ENCODE measurements at places on chromosomes 13 and 19.

GRCh38 chr13:48582084-48582483 lies 49.2 kb upstream of the RCBTB2 start:
- no peak for DNase-seq

DNA sequence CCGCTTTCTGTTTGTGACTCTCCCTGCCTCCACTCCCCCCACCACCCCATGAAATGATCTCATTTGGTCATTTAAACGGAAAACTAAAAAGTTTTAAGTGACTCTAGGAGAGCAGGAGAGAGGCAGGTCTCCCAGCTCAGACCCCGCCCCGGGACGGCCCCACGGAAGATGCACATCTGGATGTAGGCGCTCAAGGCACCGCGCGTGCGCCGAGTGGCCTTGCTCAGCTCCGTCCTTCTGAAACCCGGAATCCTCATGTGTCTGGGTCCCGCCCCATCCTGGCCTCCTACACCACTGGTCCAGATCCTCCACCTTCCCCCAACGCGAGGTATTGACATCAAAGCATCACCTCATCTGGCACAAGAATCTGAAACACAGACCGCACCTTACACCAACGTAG lies 15.7 kb upstream of the IGFL1 start:
- DNase-seq: no peak

DNA sequence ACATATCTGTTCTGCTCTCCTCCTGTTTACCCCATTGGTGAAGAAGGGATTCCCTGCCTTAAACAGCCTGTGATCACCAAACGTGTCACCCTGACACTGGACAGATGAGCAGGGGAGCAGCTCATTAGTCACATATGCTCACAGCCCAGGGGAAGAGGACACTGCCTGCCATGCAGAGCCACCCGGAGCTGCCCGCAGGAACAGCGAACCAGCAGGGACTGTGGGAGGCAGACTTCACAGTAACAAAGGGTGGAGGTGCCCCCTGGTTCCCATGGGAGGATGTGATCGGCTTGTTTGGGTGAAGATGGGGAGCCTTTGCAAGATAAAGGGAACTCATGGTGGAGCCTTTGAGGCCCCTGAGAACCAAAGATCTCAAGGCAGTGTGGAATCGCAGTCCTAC lies 88.6 kb upstream of the FARP1 start:
- no peak for DNase-seq

DNA sequence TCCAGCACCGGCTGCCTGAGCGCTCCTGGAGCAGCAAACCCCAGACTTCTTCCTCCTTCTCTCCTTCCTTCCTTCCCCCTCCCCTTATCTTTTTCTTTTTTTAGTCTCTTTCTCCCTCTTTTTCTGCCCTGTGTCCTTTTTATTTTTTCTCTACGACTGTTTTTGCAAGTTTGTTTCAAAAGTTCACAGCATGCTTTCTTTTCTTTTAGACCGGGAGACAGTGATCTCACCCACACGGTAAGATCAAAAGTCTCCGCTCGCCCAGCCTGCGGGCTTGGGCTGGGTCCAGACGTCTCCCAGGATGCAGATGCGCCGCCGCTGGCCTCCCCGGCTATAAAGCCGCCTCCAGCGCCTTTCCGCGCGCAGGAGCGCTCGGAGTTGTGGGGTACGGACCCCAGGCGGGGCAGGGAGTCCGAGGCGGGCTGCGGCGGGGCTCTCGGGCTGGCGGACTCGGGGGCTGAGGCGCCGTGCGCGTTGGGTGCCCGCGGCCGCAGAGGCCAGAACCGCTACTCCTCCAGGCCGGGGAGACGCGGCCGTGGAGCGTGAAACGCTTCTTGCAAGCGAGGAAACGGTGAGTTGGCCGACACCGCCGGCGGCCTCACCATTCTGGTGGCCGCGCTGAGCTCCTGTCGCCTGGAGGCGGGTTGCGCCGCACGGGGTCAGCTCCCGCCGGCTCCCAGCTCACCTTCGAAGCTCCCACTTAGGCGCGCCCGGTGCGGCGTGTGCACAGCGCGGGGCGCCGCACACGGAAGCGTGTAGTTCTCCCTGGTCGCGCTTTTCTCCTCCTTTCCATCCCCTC lies 2.0 kb upstream of the TSHZ3 start:
- DNase-seq: no peak

DNA sequence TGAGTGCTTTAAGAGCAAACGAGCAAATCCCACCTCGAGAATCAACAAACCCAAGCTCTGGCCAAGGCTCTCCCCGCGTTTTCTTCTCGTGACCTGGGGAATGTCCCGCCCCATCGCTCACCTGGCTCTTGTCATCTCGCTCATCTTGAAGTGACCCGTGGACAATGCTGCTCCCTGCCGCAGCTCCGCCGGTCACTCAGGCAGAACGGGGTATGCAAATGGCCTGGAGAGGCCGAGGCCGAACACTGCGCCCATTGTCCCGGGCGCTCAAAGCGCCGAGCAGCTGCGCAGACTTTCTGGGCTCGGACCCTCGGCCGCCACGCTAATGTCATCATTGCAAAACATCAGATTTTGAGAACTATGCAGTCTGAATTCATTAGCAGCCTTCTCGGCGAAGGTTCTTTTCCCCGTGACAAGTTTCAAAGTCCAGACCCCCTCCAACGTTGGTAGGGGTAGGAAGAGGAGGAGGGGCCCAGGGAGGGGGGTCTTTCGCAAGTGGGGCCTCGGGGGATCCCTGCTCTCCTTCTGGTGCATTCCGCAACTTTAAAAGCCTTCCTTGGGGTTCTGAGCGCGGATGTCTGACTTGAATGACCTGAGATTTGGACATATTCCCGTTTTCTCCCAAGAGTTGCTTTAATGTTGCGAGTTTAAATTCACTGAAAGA lies 39.7 kb downstream of the SOX1 start:
- DNase-seq: peak; percentile 76

DNA sequence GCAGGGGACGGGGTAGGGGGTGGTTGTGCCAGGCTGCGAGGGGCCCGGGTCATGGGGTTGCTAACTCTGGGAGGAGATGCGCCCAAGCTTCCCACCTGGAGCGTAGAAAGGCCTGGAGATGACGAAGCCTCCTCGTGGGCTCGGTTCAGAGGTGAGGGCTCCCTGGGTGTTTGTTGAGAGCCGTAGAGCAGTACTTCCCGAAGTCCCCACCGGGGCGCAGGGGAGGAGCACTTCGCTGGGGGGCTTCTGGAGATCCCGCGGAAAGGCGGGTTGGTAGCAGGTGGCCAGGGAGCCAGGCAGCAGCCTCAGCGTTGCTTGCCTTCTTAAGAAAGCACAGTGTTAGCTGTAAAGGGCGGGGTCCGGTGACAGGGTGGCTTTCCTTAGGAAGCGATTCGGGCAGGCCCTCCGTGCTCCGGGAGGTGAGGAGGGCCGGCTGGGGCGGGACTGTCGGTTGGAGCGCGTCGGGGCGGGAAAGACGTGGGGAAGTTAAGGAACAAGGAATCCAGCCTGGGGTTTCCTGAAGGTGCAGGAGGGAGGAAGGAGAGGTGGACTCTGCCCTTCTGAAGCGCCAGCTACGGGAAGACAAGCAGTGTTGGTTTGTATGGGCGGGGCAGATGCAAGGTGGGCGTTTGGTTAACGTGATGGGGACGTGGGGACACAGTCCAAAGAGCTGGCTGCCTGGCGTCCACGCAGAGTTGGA lies 3.3 kb downstream of the VSTM2B start:
- no peak for DNase-seq

GRCh38 chr19:43562698-43563241 lies 12.6 kb downstream of the XRCC1 start:
- peak; percentile 79 for DNase-seq

DNA sequence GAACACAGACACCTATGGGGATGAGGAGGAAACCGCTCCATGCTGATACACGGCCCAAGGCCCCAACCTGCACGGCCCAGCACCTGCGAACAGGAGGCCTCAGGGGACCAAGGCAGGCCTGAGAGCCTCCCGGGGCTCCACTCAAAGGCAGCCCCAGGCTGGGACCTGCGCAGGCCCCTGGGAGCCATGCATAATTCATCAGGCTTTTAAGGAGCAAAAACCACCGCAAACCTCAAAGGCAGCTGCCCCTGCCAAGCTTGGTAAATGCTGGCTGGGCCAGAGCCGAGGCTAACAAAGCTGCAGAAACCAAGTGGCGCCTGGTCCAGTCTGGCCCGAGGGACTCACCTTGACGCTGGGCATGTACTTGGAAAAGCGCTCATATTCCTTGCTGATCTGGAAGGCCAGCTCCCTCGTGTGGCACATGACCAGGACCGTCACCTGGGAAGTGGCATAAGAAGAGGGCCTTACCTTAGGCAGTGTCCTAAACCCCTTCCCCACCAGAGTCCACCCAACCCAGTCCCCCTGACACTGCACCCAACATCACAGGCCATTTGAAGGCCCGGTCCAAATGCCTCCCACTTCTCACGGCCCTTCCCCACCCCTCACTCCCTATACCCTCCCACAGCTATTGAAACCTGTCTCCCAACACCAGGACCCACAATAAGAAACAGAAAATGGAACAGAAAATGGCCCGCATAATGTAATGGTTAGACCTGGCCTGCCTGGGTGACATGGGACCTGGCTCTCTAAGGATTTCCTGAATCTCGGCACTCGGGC lies 7.8 kb downstream of the DDX39A start:
- no peak for DNase-seq

DNA sequence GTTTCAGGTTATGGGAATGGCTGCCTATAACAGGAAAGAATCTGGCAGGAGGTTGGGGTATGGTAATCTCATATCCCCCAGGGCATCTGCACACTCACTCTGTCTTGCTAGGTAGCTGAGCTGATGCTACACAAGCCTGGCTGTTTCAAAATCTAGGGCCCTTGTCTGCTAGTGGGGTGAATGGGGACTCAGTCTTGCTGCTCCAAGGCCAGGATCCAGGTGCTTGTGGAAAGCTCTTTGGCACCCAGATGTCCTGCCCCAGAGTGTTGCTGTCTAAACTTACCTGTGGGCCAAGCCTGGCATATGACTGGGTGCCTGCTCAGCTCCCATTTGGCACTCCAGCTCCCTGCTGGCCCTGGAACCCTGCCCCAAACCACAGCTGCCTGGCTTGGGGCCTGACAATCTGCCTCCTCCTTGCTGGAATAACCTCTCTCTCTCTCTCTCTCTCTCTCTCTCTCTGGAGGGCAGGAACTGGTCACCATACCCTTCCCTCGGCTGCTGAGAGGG lies 158.1 kb upstream of the TSC22D1 start:
- no peak for DNase-seq

DNA sequence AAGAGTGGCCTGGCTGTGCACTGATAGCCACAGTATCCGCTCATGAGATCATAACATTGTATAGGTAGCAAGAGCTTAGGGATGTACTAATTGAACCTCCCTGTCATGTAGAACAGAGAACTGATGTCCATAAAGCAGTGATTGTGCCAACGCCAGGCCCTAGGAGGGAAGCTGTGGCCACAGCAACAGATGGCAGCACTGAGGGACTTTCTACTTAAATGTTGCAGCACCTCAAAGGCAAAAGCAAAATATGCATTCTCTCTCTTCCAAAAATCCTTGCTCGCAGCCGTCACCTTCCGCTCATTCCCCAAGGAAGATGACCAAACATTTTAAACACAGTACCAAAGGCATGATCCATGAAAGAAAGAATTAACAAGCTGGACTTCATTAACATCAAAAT lies 32.3 kb downstream of the COL4A1 start:
- DNase-seq: no peak

- no peak for DNase-seq
Observed at GRCh38 chr13:37353911-37354310, 244.7 kb downstream of the POSTN start.

GRCh38 chr13:101552286-101552685 lies 99.8 kb downstream of the ITGBL1 start:
- no peak for DNase-seq

GRCh38 chr19:10095622-10095947 lies 6.9 kb downstream of the ANGPTL6 start:
- DNase-seq: no peak

- DNase-seq: no peak
Observed at GRCh38 chr13:42474954-42475353, 99.0 kb upstream of the TNFSF11 start.

All from putamen (tissue), 1 donor.